Fibroblast of lung (primary cell): ENCODE measurements at places on chromosomes 6 and 20. TPM values are rescaled to one million over a fixed set of nuclear protein-coding genes. Genes with fewer than 3 reads are reported as not detected.

The OR2B6 gene
- not detected in 2 replicates for polyA plus RNA-seq

The FOXF2 gene
- 42.5 and 51.7 TPM in 2 replicates for polyA plus RNA-seq

The ZNF165 gene
- polyA plus RNA-seq = 0.14 and 0.23 TPM in 2 replicates

The KIF13A gene
- 52.3 and 55.0 TPM in 2 replicates for polyA plus RNA-seq

The HUS1B gene
- 0.08 and 0.11 TPM in 2 replicates for polyA plus RNA-seq
